ENCODE measurements at places on chromosomes 7 and 10. TPM values are rescaled to one million over a fixed set of nuclear protein-coding genes. Genes with fewer than 3 reads are reported as not detected.
A peak's percentile ranks its signal among the peaks of the same experiment; 100 is the strongest.

DNA sequence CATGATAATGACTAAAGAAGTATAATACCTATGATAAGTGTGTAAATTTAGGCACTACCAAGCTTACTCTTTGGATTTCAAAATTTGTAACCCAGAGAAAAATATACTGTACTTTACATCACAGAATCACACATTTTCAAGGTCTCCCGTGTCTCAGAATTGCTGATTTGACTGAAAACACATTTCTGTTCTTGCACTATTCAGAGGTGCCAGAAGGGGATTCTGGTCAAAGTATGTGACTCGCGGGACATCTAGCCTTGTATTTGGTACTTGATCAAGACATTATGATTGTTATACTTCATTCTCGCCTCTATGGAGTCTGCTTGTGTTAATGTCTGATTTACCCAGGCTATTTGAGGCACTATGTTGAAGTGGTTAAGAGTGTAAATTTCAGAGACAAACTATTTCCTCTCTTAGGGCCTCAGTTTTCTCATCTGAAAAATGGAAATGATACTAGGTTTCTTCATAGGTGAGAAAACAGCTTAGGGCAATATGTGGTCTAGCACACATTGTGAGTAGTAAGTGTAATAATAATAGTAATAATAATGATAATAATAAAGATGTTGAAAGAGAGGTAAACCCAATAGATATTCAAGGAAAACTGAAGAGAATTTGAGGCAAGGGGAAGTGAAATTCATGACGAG, 320.4 kb downstream of the RNLS start:
- DNase-seq, result no peak

- no peak for DNase-seq
Measured at GRCh38 chr7:39413636-39414223, 152.5 kb upstream of the YAE1 start.

DNA sequence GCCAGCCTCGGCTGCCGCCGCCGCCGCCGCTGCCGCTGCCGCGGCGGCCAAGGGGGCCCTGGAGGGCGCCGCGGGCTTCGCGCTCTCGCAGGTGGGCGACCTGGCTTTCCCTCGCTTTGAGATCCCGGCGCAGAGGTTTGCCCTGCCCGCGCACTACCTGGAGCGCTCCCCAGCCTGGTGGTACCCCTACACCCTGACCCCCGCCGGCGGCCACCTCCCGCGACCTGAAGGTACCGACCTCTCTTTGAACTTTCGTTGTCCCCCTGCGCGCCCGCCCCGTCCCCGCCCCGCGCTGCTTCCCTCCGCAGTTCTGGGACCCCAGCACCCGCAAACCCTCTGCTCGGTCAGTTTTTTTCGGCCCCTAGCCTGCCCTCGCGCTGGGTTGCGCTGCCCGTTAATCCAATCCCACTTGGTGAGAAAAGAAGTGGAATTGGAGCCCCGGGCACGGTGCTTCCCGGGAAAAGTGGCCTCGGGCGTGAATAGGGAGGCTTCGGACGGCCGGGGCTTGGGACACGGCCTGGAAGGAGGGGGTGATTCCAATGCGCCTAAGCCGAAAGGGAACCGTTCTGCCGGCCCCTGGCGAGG, 543 bp downstream of the HMX3 start:
- no peak for DNase-seq

- no peak for DNase-seq
Measured at GRCh38 chr7:1505731-1506550, 1.8 kb upstream of the INTS1 start.

- DNase-seq, result peak; percentile 9
Measured at GRCh38 chr7:55252386-55252785, 112.8 kb upstream of the LANCL2 start.

GRCh38 chr7:131141443-131141967, 186.2 kb upstream of the MKLN1 start:
- DNase-seq, result no peak

GRCh38 chr10:3530783-3531645, 254.0 kb downstream of the KLF6 start:
- DNase-seq, result no peak

GRCh38 chr10:49645871-49646870, 32.3 kb downstream of the CHAT start:
- DNase-seq, result no peak

- no peak for DNase-seq
Measured at GRCh38 chr10:67770537-67770936, 67.5 kb downstream of the DNAJC12 start.

Gene CRHR2
- polyA plus RNA-seq, result not detected

- DNase-seq, result no peak
Measured at GRCh38 chr7:74027683-74028320, at the start of gene ELN. ELN (plus strand) TSS chr7:74028173; CDS start chr7:74028188, 15 bp downstream.

DNA sequence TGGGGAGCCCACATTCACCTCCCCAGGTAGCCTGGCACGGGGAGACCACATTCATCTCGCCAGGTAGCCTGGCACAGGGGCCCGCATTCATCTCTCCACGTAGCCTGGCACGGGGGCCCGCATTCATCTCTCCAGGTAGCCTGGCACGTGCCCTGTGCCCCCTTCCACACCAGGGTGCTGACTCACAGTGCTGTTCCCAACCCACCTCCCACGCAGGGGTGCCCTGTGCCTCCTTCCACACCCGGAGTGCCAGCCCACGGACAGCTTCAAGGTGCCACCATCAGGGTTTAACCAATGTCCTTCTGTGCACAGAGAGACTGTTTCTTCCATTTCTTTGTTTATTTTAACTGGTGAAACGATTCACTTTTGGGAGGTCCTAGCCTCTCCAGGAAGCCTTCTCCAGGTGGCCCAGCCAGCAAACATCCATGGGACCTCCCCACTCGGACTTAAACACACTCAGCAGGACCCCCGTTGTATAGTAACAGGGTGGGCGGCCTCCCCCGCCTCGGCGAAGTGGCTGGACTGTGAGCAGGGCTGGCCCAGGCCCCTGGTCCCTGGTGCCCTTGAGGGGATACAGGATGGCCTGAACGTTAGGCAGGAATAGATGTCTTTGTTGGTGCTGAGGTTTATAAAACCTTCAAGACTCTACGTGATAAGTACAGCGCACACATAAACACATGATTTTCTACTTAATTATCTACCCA, 41.1 kb upstream of the FOXL3 start:
- no peak for DNase-seq

GRCh38 chr10:120980279-120981255, 129.4 kb downstream of the WDR11 start:
- DNase-seq, result no peak

- DNase-seq, result peak; percentile 53
Measured at GRCh38 chr10:123583639-123584418, 82.3 kb upstream of the GPR26 start.

Gene KIFBP
- 36.4 TPM for polyA plus RNA-seq

Gene ANKRD30A
- polyA plus RNA-seq, result not detected

DNA sequence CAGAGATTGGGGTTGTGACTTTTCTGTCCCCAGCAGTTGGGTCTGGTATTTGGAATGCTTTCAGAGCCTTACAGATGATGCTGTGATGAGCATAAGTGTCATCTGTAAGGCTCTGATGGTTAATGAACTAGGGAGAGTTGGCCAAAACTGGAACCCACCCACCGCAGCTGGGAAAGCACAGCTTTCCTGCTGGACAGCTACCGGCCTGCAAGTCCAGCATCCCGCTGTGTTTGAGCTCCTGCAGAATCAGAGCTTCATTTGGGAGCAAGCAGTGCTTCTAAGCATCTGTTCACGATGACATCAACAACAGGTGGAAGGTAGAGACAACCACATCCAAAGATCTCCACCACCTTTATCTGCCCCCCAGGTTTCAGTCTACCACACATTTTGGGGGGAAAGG, 11.7 kb downstream of the UCN3 start:
- no peak for DNase-seq

GRCh38 chr7:4738711-4739527, 36.5 kb upstream of the AP5Z1 start:
- no peak for DNase-seq

Gene METTL27
- polyA plus RNA-seq, result 8.1 TPM

DNA sequence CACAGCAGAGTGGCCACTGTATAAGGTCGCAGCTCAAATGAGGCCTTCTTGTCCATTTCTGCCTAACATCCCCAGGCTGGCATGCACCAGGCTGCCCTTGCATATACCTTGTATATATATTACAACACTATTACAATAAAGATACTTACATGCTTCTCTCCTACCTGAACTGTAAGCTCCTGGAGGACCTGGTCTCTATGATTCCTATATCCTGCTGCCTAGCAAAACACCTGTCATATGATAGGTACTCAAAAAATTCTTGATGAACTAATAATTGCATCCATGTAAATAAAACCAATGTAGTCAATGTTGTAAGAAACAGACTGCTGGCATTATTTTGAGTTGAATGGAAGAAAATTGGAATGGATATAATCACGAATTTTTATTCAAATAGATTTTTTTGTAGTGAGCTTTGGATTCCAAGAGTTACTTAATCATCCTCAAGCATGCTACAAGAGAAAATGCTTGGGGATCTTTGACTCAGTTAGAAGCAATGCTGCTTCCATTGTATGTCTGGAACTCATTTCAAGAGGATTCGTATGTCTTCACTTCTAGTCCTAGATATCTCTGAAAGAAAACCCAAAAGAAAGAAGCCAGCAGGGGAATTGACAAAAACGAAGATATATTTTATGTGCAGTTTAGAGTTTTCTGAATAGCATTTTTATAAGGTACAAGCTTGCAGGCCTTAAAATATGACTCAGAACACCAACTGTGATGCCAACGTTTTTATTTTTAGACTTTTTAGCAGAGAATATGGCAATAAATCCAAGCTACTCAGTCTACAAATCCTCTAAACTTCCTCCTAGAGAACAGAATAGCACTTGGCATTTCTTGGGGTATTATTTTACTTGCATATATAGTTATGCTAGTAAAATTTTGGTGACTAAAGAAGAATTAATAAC, 53.1 kb downstream of the OSBPL3 start:
- no peak for DNase-seq

Gene ZNF37A
- 17.0 TPM for polyA plus RNA-seq

DNA sequence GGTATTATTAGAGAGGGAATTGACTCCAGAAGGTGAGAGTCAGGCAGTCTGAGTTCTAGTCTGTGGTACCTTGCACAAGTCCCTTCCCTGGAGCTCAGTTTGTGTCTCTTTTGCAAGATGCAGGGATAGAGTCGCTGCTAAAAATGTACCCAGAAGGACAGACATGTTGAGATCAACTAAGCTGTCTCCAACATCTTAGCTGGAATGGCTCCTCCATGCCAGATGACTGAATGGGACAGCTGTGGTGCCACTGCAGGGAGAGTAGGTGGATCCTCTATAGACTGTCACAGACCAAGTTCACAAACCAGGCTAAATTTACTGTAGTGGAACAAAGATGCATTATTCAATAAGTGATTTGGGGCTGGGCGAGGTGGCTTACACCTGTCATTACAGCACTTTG, 120.1 kb downstream of the NEURL1 start:
- no peak for DNase-seq

Gene PAOX
- 10.0 TPM for polyA plus RNA-seq

GRCh38 chr7:134462337-134462925, 3.5 kb upstream of the AKR1B1 start:
- no peak for DNase-seq

Gene ZNF425
- polyA plus RNA-seq, result 7.2 TPM

Gene SLC26A5
- 0.22 TPM for polyA plus RNA-seq

- no peak for DNase-seq
Measured at GRCh38 chr10:46299536-46300369, 13.0 kb downstream of the ANTXRL start.

Gene TMEM176B
- polyA plus RNA-seq, result 72.2 TPM

DNA sequence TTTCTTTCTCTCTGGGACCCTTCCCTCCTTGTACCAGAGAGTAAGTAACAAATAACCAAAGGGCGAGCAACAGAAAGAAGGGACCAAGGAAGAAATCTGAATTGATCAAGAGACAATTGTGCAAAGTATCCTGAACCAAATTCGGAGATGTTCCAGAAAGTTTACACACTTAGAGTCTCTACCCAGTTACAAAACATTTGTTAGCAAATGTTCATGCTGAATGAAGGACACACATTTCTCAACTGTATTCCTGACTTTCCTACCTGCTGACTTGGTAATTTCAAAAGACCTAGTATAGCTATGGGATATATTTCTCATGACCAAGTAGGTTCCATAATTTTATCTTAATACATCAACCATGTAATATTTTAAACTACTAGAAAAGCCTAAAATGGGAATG, 37.4 kb downstream of the LYZL1 start:
- no peak for DNase-seq

GRCh38 chr10:48610585-48611093, 5.8 kb upstream of the ARHGAP22 start:
- DNase-seq, result no peak
